MCF 10A (cell line): ENCODE measurements at places on chromosomes 7 and 10. TPM values are rescaled to one million over a fixed set of nuclear protein-coding genes. Genes with fewer than 3 reads are reported as not detected.

HOXA1 gene
- total RNA-seq = 5.6 and 7.1 TPM in 2 replicates

GRCh38 chr7:71313553-71313952, 181.6 kb downstream of the GALNT17 start:
- H3K4me1 ChIP-seq = no peaks in the 10 kb centered on the region
- H3K27ac ChIP-seq = no peak overlapping the region
- DNase-seq = no peak
- H3K36me3 ChIP-seq = peaks cover 7% of the 10 kb centered on the region
- no peak overlapping the region for H3K4me3 ChIP-seq

DNA sequence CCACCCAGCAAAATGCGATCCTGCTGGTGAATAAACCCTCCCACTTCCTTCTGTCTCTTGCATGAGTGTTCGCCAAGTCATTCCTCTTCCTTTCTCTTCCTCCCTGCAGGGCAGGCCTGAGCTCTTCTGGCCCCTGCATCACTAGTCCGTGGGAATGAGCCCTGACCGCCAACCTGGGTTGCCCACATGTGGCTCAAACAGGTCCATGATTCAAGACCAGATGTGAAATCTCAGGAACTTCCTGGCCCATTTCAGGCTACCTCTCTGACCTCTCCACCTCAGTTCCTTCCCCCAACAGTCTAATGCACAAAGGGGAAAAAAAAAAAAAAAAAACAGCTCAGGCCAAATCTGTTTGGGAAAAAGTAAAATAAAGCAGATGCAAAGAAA, 5.4 kb upstream of the YWHAG start:
- H3K27ac ChIP-seq = peak overlapping the region; percentile 69
- DNase-seq = peak; percentile 67
- H3K4me1 ChIP-seq = peaks cover 30% of the 10 kb centered on the region
- H3K36me3 ChIP-seq = no peaks in the 10 kb centered on the region
- H3K27me3 ChIP-seq = no peaks in the 10 kb centered on the region

CC2D2B gene
- not detected in 2 replicates for total RNA-seq

DNA sequence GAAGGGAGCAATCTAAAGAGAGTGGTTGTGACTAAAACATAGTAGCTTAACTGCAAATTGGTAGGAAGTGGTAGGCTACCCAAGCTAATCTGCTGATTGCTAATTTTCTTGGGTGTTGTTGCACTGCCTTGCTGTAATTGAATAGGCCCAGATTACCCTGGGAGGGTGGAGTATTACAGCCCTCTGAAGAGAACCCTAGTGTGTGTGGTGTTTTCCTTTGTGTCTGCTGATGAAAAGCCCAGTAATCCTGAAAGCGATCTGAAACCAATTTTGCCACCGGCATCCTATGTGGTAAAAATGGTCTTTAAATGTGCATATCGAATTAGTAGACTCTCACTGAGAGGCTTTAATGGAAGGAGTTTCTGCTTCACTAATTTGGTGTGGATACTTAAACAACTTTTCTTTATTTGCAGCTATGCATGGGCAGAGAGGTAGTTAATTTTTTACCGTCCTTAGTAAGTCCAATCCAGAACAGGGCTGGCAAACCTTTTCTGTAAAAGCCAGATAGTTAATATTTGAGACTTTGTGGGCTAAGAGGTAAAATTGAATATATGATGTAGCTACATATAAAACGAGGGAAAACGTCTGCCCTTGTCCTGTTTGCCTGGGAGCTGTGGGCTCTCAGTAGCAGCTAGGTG, 92.5 kb downstream of the CSTF2T start:
- no peaks in the 10 kb centered on the region for H3K36me3 ChIP-seq
- no peak overlapping the region for H3K4me3 ChIP-seq
- no peaks in the 10 kb centered on the region for H3K27me3 ChIP-seq
- no peaks in the 10 kb centered on the region for H3K4me1 ChIP-seq

GRCh38 chr7:45663167-45663921, 89.2 kb downstream of the ADCY1 start:
- H3K27ac ChIP-seq = no peak overlapping the region
- DNase-seq = peak; percentile 46
- no peaks in the 10 kb centered on the region for H3K4me1 ChIP-seq
- H3K27me3 ChIP-seq = peaks cover 13% of the 10 kb centered on the region

GRCh38 chr10:8402576-8402975, 348.1 kb downstream of the GATA3 start:
- H3K4me3 ChIP-seq = no peak overlapping the region
- no peak overlapping the region for H3K27ac ChIP-seq
- no peaks in the 10 kb centered on the region for H3K36me3 ChIP-seq

GRCh38 chr7:121071132-121071531, 82.6 kb downstream of the CPED1 start:
- H3K36me3 ChIP-seq = no peaks in the 10 kb centered on the region
- H3K27me3 ChIP-seq = peaks cover 36% of the 10 kb centered on the region
- no peak for DNase-seq
- no peaks in the 10 kb centered on the region for H3K4me1 ChIP-seq

- H3K27me3 ChIP-seq = no peaks in the 10 kb centered on the region
- no peak for DNase-seq
- H3K4me3 ChIP-seq = no peak overlapping the region
Observed at GRCh38 chr10:33483124-33483815, 148.8 kb upstream of the NRP1 start.

GRCh38 chr7:80721883-80722615, 83.6 kb downstream of the CD36 start:
- H3K36me3 ChIP-seq = no peaks in the 10 kb centered on the region
- peak overlapping the region; percentile 49 for H3K4me3 ChIP-seq
- peaks cover 42% of the 10 kb centered on the region for H3K4me1 ChIP-seq
- peak; percentile 86 for DNase-seq
- no peaks in the 10 kb centered on the region for H3K27me3 ChIP-seq

KIF5B gene
- total RNA-seq = 150 and 187 TPM in 2 replicates

- H3K27ac ChIP-seq = no peak overlapping the region
- H3K36me3 ChIP-seq = no peaks in the 10 kb centered on the region
- no peak overlapping the region for H3K4me3 ChIP-seq
- H3K27me3 ChIP-seq = no peaks in the 10 kb centered on the region
- H3K4me1 ChIP-seq = no peaks in the 10 kb centered on the region
Observed at GRCh38 chr10:54065106-54065505, 735.9 kb downstream of the PCDH15 start.

RAPGEF5 gene
- 1.9 TPM in 2 replicates for total RNA-seq

- no peak for DNase-seq
- H3K4me1 ChIP-seq = peaks cover 19% of the 10 kb centered on the region
- no peaks in the 10 kb centered on the region for H3K27me3 ChIP-seq
- no peak overlapping the region for H3K4me3 ChIP-seq
- H3K27ac ChIP-seq = no peak overlapping the region
Observed at GRCh38 chr7:28856656-28857055, 101.5 kb downstream of the TRIL start.

DNA sequence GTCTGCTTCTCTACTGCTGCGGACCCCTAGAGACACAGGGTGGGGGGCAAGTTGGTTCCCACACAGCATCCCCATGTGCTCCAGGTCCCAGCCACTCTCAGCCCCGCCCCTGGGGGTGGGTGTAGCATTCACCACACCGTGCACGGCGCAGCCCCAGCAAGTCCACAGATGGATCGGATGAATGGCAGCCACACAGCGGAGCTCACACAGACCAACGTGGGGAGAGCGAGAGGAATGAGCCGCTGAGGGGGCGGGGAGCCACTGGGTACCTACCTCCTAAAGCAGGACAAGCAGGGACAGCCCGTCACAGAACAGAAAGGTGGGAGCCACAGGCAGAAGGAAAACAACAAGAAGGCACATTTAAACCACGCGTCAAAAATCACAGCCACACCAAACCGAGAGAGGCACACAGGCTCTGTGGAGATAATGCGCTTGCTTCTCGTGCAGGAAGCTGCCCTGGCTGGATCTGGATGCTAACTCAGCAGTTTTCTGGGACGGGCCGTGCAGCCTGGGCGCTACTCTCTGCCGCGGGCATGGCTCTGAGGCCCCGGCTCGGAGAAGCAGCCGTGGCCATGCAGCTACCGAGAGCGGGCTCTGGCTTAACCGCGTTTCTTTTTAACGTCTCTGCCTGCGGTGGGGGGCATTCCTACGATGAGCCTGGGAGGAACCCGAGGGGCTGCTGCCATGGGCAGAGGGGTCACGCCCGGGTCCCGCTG, 102.5 kb downstream of the CYTH3 start:
- no peaks in the 10 kb centered on the region for H3K27me3 ChIP-seq
- no peak overlapping the region for H3K27ac ChIP-seq
- no peaks in the 10 kb centered on the region for H3K4me1 ChIP-seq
- H3K4me3 ChIP-seq = no peak overlapping the region
- DNase-seq = no peak
- peaks cover 27% of the 10 kb centered on the region for H3K36me3 ChIP-seq

- peak; percentile 69 for DNase-seq
- no peak overlapping the region for H3K4me3 ChIP-seq
- H3K4me1 ChIP-seq = peaks cover 14% of the 10 kb centered on the region
- peak overlapping the region; percentile 87 for H3K27ac ChIP-seq
Observed at GRCh38 chr10:36602374-36602773, 523.0 kb upstream of the ANKRD30A start.

- H3K27ac ChIP-seq = no peak overlapping the region
- H3K27me3 ChIP-seq = no peaks in the 10 kb centered on the region
- no peaks in the 10 kb centered on the region for H3K4me1 ChIP-seq
- no peak overlapping the region for H3K4me3 ChIP-seq
- DNase-seq = no peak
- no peaks in the 10 kb centered on the region for H3K36me3 ChIP-seq
Observed at GRCh38 chr10:75043256-75044131, 68.0 kb upstream of the SAMD8 start.

- H3K36me3 ChIP-seq = no peaks in the 10 kb centered on the region
- no peak overlapping the region for H3K27ac ChIP-seq
- H3K27me3 ChIP-seq = peaks cover 76% of the 10 kb centered on the region
Observed at GRCh38 chr7:79420464-79420863, 33.0 kb downstream of the MAGI2 start.

CFAP69 gene
- total RNA-seq = 2.9 and 3.7 TPM in 2 replicates

DNA sequence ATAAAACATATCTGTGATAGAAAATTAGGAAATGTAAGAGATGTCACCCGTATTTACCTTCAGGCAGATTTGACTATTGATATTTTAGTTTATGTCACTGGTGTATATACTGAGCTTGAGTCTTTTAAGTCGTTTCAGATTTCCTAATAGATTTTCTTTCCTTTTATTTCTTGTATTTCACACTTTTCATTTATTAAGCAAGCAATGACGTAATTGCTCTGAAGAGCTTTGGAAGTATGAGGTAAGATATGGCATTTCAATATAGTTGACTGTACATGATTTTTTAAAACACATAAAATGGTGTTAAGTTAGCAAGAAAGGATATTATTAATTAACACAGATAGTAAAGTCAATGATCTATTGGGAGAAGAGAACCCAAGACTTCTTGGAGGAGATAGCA, 652.6 kb downstream of the SORCS1 start:
- no peak for DNase-seq
- H3K4me3 ChIP-seq = no peak overlapping the region
- H3K36me3 ChIP-seq = no peaks in the 10 kb centered on the region
- H3K4me1 ChIP-seq = peaks cover 34% of the 10 kb centered on the region
- H3K27ac ChIP-seq = no peak overlapping the region

- peak overlapping the region; percentile 38 for H3K4me3 ChIP-seq
- no peak overlapping the region for H3K27ac ChIP-seq
- H3K27me3 ChIP-seq = no peaks in the 10 kb centered on the region
- no peaks in the 10 kb centered on the region for H3K4me1 ChIP-seq
- H3K36me3 ChIP-seq = peaks cover 5% of the 10 kb centered on the region
- DNase-seq = no peak
Observed at GRCh38 chr10:92688927-92689662, 660 bp upstream of the HHEX start.

CNPY1 gene
- total RNA-seq = not detected in 2 replicates

ALOX5 gene
- not detected in 2 replicates for total RNA-seq

UMAD1 gene
- total RNA-seq = 7.1 and 11.1 TPM in 2 replicates

- DNase-seq = no peak
- H3K36me3 ChIP-seq = no peaks in the 10 kb centered on the region
- peak overlapping the region; percentile 78 for H3K27ac ChIP-seq
- peak overlapping the region; percentile 88 for H3K4me3 ChIP-seq
Observed at GRCh38 chr7:104208421-104208780, 588 bp upstream of the ORC5 start.

DNA sequence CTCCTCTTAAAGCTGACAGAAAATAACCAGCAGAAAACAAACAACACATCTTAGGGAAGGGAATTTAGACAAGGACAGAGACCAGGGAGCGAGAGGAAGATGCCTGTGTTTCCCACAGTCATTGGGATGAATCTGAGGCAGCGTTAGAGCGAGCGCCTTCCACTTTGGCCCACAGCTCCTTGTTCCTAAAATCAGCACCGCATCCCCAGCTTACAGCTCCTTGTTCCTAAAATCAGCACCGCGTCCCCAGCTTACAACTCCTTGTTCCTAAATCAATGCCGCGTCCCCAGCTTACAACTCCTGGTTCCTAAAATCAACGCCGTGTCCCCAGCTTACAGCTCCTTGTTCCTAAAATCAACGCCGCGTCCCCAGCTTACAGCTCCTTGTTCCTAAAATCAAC, 593.3 kb downstream of the PTPRN2 start:
- DNase-seq = no peak
- no peaks in the 10 kb centered on the region for H3K4me1 ChIP-seq
- peaks cover 15% of the 10 kb centered on the region for H3K36me3 ChIP-seq
- H3K27me3 ChIP-seq = no peaks in the 10 kb centered on the region

ITPRID1 gene
- not detected in 2 replicates for total RNA-seq

DNA sequence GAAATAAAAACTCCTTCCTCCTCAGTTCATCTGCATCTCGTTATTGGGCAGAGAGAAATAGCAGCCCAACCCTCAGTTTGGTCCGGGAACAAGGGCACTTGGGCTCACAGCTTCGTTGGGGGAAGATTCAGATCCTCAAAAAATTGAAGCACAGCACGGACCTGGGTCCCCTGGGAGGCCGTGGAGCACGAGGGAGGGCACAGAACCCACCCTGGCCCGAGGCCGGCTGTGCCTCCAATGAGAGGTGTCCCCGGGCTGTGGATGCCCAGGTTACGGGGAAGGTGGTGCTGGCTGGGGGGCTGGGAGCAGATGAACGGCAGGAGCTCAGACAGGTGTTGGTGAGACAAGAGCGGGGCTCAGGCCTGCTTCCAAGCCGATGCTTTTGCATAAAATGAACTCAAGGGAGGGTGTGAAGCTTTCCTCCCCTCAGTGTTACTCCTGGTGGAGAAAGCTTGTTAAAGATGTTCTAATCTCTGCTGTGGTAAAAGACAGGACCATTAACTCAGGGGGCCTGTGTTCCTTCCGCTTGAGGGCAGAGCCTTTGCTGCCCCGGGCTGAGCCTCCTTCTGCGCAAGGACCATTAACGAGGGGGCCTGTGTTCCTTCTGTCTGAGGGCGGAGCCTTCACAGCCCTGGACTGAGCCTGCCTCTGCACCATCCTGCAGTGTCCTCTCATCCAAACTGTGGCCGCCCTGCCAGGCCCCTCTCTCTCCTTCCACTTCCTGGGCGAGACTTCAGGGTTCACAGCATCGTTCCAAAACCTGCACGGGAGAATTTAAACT, 302.2 kb downstream of the ADARB2 start:
- no peak overlapping the region for H3K27ac ChIP-seq
- no peak for DNase-seq
- no peaks in the 10 kb centered on the region for H3K36me3 ChIP-seq

GRCh38 chr7:95425694-95426093, 9.1 kb downstream of the PON2 start:
- H3K4me3 ChIP-seq = no peak overlapping the region
- peaks cover 37% of the 10 kb centered on the region for H3K4me1 ChIP-seq

DNA sequence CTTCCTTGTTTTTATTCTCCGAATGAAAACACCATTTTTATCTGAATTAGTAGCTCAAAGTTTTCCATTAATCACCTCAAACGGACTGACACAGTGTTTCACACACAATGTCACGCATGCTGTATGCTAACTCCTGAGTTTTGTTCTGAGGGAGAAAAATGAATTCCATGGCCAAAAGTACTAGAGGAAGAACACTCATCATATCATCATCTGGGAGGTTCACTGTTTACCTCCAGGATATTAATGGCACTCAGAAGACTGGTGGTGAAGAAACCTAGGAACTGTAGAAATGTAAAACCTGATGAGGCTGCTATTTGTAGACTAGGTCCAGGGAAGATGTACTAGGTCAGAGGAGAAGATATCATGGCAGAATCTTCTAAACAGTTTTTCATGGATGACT, 395.6 kb upstream of the ETV1 start:
- DNase-seq = no peak
- no peak overlapping the region for H3K4me3 ChIP-seq
